Activated CD4-positive, CD25-positive, alpha-beta regulatory T cell (primary cell): ENCODE measurements at places on chromosomes 6 and 20.

GRCh38 chr6:137362878-137363804 lies 131.1 kb downstream of the OLIG3 start:
- DNase-seq, result no peak

DNA sequence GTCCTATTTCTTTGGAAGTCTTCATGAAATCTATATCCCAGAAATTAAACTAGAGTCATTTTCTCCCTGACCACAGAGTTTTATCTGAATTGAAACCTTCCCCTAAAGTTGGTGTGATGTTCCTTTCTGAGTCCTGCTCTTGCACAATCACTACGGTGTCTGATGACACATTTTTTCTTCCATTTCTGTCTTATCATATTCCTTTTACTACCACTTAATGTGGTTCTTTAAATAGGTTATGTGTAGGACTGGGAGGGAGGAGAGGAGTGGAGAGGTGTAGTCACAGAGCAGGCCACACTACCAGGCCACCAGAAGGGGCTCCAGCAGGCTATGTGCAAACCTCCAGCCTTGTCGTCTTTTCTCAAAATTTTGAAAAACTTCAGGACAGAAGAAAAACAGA lies 39.7 kb upstream of the ATXN1 start:
- DNase-seq, result no peak

- DNase-seq, result no peak
Measured at GRCh38 chr6:139591075-139591865, 216.8 kb upstream of the CITED2 start.

GRCh38 chr20:39676241-39676640 lies 714.1 kb downstream of the DHX35 start:
- DNase-seq, result no peak

DNA sequence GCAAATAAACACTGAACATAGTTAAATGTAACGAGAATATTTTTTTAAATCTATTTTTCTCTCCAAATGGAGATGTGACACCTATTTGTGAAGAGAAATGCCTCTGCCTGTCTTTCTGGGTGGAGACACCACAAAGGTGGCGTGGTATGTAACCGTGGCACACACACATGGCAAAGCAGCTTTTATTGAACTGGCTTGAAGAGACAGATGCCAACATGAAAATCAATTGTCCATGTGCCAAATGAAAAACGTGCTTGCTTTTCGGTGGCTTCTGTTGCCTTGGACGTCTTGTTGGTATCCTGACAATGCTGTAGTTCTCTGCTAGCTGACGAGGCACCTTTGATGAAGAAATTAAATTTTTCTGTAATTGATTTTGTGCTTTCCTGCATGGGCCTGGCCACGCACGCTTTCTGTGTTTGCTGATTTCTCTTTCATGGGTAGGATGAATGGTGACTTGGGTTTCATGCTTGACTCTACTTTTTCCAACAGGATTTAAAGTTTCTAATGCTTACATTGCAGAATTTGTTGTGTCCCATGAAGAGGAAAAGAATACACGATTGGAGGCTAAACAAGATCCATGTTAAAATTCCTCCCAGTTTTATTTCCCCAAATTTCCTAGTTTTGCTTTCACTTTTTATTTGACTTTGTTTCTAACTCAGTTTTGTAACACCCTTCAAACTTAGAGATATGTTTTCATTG lies 202.6 kb downstream of the TMEM242 start:
- DNase-seq, result no peak

GRCh38 chr20:56373942-56374341 lies 15.2 kb downstream of the FAM210B start:
- no peak for DNase-seq

DNA sequence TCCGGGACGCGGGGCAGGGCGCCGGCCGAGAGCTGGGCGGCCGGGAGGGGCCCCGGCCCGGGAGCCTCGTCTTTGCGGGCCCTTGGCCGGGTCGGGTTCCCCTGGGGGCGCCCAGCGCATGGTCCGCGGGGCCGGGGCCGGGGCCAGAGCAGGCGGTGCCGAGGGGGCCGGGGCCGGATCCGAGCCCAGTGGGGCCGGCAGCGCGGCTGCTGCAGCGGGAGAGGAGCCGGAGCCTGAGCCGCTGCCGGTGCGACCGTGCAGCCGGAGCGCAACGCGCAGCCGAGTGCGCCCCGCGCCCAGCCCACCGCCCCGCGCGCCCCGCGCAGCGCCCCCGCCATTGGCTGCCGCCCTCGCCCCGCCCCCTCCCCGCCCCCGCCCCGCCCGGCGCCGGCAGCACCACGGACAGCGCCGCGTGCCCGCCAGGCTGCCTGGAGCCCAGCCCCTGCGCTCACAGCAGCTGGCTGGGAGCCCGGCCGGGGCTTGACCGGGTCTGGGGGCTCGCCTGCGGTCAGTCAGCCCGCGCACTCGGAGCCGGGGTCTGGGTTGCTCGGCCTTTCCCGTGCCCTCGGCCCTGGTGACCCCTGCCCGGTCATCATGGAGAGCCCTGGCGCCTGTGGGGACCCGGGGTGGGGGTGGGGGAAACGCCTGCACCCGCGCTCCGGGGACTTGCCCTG lies at the start of gene HRH3:
Gene HRH3 (minus strand): TSS at position 287 of the 674 bp plus-strand sequence. CDS start 308 bp downstream, outside the sequence.
- no peak for DNase-seq

- no peak for DNase-seq
Measured at GRCh38 chr6:155021680-155022079, 26.6 kb downstream of the TIAM2 start.

- no peak for DNase-seq
Measured at GRCh38 chr6:170132011-170132521, 158.8 kb downstream of the DLL1 start.

GRCh38 chr6:109428889-109429477 lies 11.4 kb downstream of the PPIL6 start:
- DNase-seq, result no peak
